ENCODE measurements at places on chromosomes 3 and 15.

DNA sequence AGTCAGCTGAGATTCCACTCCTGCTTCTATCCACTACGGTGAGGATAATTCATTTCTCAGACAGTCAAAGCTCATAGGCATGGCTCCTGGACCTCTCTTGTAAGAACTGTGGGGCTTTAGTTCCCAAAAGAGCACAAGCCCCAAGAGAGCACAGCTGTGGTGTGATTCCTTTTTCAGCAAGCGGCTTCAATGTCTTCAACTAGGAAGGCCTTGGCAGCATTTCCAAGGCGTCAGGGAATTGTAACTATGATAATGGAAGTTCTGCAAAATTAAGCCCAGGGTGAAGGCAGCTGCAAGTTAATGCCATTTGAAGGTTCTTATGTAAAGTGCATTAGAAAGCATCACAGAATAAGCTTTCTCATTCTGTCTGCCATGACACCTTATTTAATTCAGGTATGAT, 657.1 kb downstream of the GRM7 start:
- no peak for DNase-seq

- DNase-seq = no peak
These were observed 9.9 kb upstream of the CADPS start for GRCh38 chr3:62885136-62885535.

DNA sequence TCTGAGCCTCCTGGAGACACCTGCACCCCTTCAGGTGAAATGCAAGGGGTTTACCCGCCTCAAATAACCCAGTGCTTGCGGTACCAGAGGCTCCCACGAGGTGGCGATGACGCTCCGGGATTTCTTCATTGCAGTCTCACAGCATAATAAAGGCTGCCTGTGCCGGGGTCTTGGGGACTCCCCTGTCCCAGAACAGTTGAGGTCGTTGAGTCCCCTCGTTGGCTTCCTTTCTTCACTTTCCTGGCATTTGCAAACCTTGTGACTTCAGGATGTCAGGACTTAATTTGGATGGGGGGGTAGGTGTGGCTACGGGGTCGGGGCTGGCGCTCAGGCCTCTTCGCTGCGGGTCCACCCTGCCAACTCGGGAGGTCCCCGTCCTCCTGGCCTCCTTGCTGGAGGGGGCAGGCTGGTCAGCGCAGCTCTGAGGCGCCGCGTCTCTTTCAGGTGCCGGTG, 1.3 kb downstream of the GNAT1 start:
- peak; percentile 77 for DNase-seq

DNA sequence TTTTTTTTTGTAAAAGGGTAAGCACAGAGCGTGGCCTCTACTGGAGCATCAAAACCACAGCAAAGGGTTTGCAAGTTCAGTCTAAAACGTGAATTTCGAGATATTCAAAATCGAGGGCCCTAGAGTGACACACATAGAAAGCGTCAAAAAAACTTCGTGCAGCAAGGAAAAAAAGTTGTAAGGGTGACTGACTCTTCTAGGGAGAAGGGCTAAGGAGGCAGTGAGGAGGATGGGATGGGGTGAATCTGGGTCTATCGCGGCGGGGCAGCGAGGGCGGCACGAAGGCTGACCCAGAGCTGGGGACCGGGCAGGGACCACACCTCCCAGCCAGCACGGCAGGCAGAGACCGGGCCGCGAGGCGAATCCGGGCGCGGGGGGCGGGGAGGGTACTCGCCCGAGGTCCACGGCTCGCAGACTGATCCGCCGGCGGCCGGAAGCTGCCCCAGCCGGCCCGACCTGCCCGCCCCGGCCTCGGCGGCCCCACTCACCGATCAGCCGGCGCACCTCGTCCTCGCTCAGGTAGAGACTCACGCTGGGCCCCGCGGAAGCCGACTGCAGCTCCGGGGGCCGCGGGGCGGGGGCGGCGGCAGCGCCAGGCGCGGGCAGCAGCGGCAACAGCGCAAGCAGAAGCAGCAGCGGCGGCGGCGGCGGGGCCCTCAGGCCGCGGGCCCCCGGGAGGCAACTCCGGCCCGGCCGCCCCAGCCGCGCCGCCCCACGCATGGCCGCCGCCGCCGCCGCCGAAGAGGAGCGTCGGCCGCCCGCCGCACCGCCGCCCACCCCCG, 533 bp downstream of the RYK start:
- peak; percentile 74 for DNase-seq

DNA sequence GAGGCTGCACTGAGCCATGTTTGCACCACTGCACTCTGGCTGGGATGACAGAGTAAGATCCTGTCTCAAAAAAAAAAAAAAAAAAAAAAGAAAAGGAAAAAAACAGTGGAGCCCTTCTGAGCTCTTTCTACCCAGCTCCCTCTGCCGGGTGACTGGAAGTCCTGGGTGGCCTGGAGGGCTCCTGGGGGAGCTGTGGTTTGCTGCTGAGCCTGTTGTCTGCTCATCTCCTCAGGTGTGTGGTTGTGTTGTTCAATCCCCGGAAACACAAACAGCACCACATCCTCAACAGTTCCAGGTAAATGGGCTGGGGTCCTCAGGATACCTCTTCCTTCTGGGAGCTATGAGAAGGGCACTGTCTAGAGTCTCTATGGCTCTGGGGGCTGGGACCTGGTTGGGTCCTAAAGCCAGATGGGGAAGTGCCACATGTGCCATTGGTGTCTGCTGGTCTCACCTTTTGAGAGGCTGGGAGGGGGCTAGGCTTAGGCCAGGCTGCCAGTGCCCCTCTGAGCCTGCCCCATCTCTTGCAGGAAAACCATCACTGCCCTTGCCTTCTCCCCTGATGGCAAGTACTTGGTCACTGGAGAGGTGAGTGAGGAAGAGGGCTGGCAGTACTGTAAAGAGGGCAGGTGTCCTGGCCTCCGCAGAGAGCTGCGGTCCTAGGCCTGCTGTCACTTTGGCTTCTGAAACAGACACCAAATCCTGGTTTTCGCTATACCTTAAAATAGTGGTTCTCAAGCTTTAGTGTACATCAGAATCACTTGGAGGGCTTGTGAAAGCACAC, 17.1 kb upstream of the JMJD7 start:
- peak; percentile 10 for DNase-seq

DNA sequence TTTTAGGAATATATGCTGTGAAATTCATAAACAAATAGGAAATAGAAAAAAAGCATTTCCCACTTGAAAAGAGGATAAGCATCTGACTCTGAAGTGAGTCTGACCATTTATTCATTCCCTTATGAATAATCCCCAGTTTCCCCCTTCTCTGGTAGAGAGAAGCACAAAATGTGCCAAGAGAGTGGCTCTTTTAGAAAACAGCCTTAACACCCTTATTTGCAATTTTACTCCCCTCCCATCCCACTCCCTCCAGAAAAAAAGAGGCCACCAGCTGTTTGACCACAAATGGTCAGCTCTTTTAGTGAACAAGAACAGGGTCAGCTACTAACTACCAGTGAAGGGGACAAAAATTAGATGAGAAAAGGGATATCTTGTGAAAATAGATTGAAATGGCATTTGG, 184.5 kb upstream of the ADAMTS9 start:
- DNase-seq = no peak

DNA sequence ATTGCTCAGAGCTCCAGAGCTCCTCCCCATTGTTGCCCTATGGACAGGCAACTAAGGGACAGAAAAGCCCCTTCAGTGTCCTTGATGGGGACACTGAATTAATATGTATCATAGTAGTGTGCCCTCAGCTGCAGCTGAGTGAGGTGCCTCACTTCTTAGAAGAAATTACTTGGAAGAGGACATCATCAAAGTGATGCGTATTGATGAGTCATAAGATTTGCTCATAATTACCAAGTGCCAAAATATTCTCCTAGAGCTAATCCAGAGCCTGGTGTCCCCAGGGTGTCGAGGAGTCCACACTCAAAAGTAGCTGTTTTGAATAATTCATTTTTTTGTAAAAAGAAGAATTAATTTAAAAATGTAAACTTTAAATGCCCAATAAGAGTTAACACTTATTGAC, 200.7 kb upstream of the SEMA6D start:
- DNase-seq = no peak

DNA sequence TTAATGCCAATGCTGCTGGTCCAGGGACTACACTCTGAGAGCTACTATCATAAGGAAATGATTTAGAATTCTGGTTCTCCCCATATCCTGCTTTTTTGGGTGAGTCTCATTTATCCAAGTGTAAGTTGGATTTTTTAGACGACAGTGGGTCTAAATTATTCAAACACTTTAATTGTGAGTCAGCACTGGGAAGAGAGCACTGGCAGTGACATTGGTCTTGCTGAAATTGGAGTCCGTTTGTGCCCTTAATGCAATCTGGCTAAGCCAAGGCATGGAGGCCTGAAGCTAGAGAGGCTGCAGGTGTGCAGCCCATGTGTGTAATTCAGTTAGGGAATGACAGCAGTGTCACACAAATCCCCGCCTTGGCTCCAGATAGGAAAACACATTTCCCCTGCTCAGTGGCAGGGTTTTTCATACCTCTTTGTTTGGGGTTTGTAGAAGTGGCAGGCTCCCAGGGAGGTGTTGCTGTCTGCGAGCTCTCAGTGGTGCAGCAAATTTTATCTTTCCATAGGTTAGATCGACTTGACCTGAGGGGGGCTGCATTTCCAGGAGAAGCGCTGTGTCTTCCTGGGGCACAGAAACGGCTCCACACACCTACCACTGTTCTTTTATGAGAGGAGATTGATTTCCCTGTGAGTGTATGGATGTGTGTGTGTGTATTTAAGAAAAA, 197.7 kb downstream of the CD47 start:
- DNase-seq = no peak

DNA sequence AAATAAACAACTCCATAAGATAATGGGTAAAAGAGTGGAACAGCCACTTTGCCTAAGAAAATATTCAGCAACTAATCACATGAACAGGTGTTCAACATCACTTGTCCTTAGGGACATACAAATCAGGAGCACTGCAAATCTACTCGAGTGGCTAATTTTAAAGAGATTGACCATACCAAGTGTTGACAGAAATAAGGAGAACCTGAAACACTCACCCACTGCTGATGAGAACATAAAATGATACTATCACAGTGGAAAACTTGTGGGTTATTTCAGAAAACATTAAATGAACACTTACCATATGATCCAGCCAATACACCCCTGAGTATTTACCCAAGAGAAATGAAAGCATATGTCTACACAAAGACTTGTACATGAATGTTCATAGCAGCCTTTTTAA, 70.5 kb downstream of the GABRB3 start:
- no peak for DNase-seq

GRCh38 chr15:66638377-66638776, 63.7 kb upstream of the SMAD6 start:
- DNase-seq = peak; percentile 39

GRCh38 chr3:51944451-51945021, 2.4 kb downstream of the PARP3 start:
- DNase-seq = no peak

GRCh38 chr3:123984350-123984749, 7.6 kb downstream of the ROPN1 start:
- DNase-seq = no peak

- DNase-seq = no peak
These were observed 6.3 kb upstream of the CA12 start for GRCh38 chr15:63387748-63388493.

GRCh38 chr15:80028937-80029336, 30.5 kb upstream of the ZFAND6 start:
- no peak for DNase-seq

GRCh38 chr15:70088887-70089691, 8.6 kb downstream of the TLE3 start:
- no peak for DNase-seq

DNA sequence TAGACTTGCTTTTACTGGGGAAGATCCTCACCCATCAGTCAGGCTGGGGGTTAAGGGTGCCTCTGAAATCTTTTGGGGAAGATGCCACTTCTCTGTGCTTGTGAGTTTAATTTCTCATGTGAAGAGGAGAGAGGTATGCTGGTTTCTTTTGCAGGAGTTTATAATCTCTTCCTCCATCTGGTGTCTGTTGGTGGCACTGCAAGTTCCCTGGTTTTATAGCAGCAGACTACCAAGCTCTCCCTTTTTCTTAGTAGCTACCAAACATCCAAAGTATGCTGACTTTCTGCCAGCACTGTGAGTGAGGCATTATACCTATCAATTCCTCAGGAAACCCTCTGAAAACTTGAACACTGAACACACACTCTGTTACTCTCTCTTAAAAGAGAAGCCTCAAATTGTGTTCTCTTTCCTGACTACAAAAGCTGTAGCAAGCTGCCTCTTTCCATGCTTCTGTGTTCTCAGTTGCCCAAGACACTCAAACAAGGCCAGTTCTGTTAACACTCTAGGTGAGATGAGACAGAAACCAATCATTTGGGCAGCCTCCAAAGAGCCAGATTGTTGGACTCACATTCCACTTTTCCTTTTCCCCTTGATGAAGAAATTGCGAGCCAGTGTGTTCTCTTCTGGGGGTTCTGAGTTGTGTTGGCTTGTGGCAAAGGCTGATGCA, 299.5 kb downstream of the GAP43 start:
- no peak for DNase-seq
